Myometrial cell (primary cell): ENCODE measurements at places on chromosomes 1 and 21. TPM values are rescaled to one million over a fixed set of nuclear protein-coding genes. Genes with fewer than 3 reads are reported as not detected.

SH3D21 gene
- total RNA-seq: 0.86 and 2.1 TPM in 2 replicates

NTMT2 gene
- not detected in 2 replicates for total RNA-seq

MAP3K21 gene
- total RNA-seq: 0.29 and 0.35 TPM in 2 replicates

FCGR1A gene
- not detected in 2 replicates for total RNA-seq

ANKRD35 gene
- 4.8 and 5.5 TPM in 2 replicates for total RNA-seq

ENAH gene
- total RNA-seq: 29.7 and 38.6 TPM in 2 replicates

CD1B gene
- not detected in 2 replicates for total RNA-seq

SLC9C2 gene
- total RNA-seq: not detected in 2 replicates
